ENCODE measurements at places on chromosomes 5 and 9. TPM values are rescaled to one million over a fixed set of nuclear protein-coding genes. Genes with fewer than 3 reads are reported as not detected.

The SOX30 gene
- total RNA-seq = not detected

The FOXD1 gene
- total RNA-seq = 7.1 TPM

The NEUROG1 gene
- not detected for total RNA-seq

GRCh38 chr9:86329649-86330048 is 24.6 kb downstream of the TUT7 start:
- peaks cover 38% of the 10 kb centered on the region for H3K36me3 ChIP-seq
- H3K4me1 ChIP-seq = no peaks in the 10 kb centered on the region
- no peak for DNase-seq
- H3K27me3 ChIP-seq = no peaks in the 10 kb centered on the region
- H3K4me3 ChIP-seq = no peak overlapping the region

- H3K4me3 ChIP-seq = no peak overlapping the region
- peaks cover 8% of the 10 kb centered on the region for H3K4me1 ChIP-seq
- peaks cover 36% of the 10 kb centered on the region for H3K36me3 ChIP-seq
- no peak for DNase-seq
Observed at GRCh38 chr9:128694344-128694743, 5.3 kb downstream of the SET start.

- H3K36me3 ChIP-seq = no peaks in the 10 kb centered on the region
- no peaks in the 10 kb centered on the region for H3K4me1 ChIP-seq
- H3K4me3 ChIP-seq = no peak overlapping the region
- no peak overlapping the region for H3K27ac ChIP-seq
- no peak for DNase-seq
Observed at GRCh38 chr5:103224894-103225246, 33.7 kb upstream of the MACIR start.

DNA sequence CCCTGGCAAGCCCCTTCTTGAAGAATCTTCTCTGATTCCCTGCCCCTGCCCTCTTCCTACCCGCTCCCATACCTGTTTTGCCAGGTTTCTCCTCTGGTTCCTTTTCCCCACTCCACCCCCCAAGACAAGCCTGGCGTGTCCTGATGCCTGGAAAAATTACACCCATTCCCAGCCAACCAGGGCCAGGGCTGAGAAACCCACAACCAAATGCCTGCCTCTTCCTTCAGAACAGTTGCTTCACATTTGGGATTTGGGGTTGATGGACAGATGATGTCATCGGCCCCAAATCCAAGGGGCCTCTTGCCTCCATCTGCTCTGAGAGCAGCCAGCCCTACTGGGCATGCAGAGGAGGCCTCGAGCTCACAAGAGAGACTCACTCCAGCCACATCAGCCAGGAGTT is 8.8 kb upstream of the NEK6 start:
- DNase-seq = no peak
- H3K27ac ChIP-seq = no peak overlapping the region
- H3K4me1 ChIP-seq = no peaks in the 10 kb centered on the region
- no peak overlapping the region for H3K4me3 ChIP-seq
- H3K36me3 ChIP-seq = no peaks in the 10 kb centered on the region

GRCh38 chr9:106953174-106953573 is 90.2 kb downstream of the ZNF462 start:
- DNase-seq = no peak
- H3K36me3 ChIP-seq = no peaks in the 10 kb centered on the region
- no peak overlapping the region for H3K4me3 ChIP-seq
- H3K4me1 ChIP-seq = no peaks in the 10 kb centered on the region

DNA sequence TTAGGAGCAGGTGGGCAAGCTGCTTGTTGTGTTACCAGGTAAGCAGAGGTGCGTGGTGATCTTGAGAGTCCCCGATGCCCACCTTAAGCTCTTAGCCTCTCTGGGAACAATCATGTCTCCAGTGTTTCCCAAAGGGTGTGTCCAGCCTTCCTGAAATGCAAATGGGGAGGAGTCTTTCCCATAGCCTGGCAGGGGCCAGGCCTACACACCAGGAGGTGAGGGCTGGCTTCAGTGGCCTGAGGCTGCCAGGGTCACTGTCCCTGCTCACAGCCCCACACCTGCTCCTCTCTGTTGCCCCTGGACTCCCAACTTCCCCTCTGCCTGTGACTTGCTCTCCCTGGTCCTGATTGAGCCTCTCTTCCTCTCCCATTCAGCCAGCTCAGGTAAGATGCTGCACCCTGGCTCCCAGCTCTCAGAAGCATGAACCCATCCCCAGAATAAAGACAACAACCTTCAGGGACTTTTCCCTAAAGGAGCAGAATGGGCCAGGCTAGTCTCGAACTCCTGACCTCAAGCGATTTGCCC is 65.7 kb upstream of the PHYKPL start:
- no peaks in the 10 kb centered on the region for H3K36me3 ChIP-seq
- no peaks in the 10 kb centered on the region for H3K27me3 ChIP-seq
- no peak overlapping the region for H3K4me3 ChIP-seq
- no peaks in the 10 kb centered on the region for H3K4me1 ChIP-seq

DNA sequence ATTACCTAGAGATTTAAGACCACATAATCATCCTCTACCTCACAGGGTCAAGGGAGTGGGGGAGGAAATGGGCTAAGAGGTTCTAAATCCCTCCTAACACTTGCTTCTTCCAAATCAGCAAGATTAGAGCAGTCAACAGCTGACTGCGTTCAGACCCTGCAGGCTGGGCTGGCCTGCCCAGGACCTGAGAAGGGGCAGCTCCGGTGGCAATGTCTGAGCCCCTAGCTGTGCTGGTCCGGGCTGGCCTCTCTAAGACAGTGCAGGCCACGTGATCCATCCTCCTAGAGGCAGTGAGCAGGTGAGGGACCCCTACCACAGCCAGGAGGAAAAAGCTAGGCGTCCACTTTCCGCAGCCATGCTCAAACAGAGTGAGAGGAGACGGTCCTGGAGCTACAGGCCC is at the start of gene KCNV2:
KCNV2 (plus strand) TSS at position 126 of the 400 bp plus-strand sequence; CDS start at position 356, 230 bp downstream.
- no peak for DNase-seq
- no peaks in the 10 kb centered on the region for H3K36me3 ChIP-seq
- no peak within 1 kb of the TSS for H3K27ac ChIP-seq
- no peaks in the 10 kb centered on the region for H3K4me1 ChIP-seq
- H3K4me3 ChIP-seq = no peak within 1 kb of the TSS
- no peaks in the 10 kb centered on the region for H3K27me3 ChIP-seq

DNA sequence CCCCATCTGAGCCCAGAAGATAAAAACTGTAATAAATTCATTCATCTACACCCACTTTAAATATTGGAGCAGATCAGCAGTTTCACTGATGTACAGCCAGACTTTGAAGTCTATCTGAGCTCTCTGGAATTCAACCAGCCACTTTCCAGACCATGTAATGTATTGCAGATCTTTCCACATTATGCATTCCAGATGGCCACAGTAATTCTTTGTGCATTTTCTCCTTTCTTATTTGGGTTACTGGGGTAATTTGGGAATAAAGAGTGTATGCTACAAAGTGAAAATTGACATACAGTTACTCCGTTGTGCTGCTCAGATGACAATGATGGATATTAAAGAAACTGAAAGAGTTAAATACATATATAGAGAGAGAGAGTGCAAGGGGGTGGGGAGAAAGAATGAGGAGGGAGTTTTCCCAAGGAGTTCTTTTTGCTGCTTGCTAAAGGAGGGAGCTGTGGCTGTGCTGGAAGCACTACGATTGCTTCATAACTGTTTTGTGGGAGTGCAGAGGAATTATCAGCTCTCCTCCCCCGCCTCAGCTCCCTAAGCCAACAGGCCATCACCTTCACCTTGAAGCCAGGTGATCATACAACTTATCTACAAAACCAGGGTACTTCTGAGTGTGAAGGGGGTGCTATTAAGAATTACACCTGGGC is 152.8 kb downstream of the GAS1 start:
- no peaks in the 10 kb centered on the region for H3K27me3 ChIP-seq
- H3K4me1 ChIP-seq = no peaks in the 10 kb centered on the region
- no peak for DNase-seq
- H3K4me3 ChIP-seq = no peak overlapping the region
- H3K27ac ChIP-seq = no peak overlapping the region
- H3K36me3 ChIP-seq = no peaks in the 10 kb centered on the region

- DNase-seq = no peak
- no peaks in the 10 kb centered on the region for H3K4me1 ChIP-seq
- no peaks in the 10 kb centered on the region for H3K27me3 ChIP-seq
- H3K27ac ChIP-seq = no peak overlapping the region
- no peak overlapping the region for H3K4me3 ChIP-seq
- peaks cover 16% of the 10 kb centered on the region for H3K36me3 ChIP-seq
Observed at GRCh38 chr5:137695651-137696428, 40.0 kb downstream of the KLHL3 start.
